ENCODE measurements at places on chromosomes 5 and 9.

- peak; percentile 56 for DNase-seq
Measured at GRCh38 chr9:121133104-121133816, 58.5 kb downstream of the CNTRL start.

DNA sequence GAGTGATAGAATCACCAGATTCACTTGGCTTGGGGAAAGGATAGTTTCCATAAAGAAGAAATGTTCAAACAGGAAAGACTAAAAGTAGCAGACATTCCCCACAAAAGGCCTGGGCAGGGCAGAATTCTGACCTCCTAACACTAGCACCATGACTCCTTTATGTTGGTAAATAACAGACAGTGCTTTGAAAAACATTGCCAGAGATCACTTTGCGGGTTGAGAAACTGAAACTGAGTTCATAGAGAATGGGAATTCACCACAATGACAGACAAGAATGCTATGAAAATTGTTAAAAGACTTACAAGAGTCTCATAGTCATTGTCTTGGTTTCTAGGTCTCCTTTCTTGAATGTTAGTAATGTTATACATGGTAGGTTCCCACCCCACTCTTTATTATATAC lies 172.5 kb upstream of the GLRA1 start:
- DNase-seq, result no peak

- no peak for DNase-seq
Measured at GRCh38 chr5:72149742-72150141, 42.5 kb downstream of the MAP1B start.

GRCh38 chr5:115573133-115573532 lies 28.6 kb upstream of the FEM1C start:
- DNase-seq, result no peak

DNA sequence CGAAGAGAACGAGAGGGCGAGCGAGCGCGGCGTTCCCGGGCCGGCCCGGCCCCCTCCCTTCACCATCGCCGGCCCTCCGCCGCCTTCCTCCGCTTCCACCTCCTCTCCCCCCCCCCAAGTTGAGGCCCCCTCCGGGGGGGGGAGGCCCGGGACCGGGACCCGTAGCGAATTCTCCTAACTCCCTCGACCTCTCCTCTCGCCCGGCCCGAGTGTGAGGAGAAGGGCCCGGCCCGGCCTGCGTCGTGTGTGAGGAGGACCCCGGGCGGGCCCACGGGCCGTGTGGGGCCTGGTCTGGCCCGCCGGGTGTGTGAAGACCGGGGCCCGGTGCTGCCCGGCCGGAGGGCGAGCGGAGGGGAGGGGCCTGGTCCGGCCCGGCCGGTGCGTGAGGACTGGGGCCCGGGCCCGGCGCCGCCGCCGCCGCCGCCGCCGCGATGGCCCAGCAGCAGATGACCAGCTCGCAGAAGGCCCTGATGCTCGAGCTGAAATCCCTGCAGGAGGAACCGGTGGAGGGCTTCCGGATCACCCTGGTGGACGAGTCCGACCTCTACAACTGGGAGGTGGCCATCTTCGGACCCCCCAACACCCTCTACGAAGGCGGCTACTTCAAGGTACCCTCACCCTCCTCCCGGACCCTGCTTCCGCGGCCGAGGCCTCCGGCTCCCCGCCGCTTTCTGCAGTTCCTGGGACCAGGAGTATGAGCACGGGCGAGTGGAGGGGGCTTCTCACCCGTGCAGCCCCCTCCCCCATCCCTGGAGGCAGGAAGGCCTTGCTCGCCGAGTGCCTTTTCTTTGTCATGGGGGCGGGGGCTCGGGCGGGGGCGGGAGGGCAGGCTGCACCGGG lies 587 bp downstream of the UBE2R2 start:
- DNase-seq, result peak; percentile 36

DNA sequence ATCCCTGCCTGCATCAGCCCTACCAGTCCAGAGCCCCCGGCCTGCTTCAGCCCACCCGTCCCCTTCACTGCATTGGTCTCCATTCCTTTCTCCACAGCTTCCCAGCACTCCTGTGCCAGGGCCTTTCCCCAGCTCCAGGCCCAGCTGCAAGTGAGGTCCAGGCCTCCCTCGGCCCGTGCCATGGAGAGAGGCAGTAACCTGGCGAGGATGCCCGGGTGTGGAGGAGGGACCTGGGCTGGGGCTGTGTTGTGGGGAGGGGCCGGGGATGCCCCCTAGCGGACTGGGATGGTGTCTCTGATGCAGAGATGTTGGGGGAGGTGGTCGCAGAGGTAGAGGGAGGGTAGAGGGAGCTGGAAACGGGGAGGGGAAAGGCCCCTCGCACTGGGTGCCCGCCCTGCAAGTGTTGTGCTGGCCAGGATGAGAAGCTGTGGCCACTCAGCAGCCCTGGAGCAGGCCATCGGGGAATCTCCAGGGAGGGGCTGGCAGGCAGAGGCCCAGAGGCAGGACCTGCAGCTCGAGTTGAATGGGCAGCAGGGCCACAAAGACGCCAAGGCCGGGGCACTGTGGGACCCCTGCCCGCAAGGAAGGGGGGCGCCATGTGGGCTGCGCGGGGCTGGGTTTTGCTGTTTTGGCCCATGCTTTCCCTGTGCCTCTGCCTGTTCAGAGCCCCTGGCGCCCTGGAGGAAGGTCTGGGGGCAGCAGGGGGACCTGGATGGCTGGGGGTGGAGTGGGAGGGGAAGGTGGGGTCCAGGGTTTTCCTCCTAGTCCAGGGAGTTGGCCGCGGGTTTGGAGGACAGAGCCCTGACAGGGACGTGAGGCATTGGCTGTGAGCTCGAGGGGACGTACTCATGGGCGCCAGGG lies 26.0 kb upstream of the NKD2 start:
- no peak for DNase-seq

GRCh38 chr5:132678735-132679134 lies 4.9 kb downstream of the IL4 start:
- no peak for DNase-seq

GRCh38 chr9:7549249-7549648 lies 250.3 kb downstream of the DMAC1 start:
- DNase-seq, result no peak

DNA sequence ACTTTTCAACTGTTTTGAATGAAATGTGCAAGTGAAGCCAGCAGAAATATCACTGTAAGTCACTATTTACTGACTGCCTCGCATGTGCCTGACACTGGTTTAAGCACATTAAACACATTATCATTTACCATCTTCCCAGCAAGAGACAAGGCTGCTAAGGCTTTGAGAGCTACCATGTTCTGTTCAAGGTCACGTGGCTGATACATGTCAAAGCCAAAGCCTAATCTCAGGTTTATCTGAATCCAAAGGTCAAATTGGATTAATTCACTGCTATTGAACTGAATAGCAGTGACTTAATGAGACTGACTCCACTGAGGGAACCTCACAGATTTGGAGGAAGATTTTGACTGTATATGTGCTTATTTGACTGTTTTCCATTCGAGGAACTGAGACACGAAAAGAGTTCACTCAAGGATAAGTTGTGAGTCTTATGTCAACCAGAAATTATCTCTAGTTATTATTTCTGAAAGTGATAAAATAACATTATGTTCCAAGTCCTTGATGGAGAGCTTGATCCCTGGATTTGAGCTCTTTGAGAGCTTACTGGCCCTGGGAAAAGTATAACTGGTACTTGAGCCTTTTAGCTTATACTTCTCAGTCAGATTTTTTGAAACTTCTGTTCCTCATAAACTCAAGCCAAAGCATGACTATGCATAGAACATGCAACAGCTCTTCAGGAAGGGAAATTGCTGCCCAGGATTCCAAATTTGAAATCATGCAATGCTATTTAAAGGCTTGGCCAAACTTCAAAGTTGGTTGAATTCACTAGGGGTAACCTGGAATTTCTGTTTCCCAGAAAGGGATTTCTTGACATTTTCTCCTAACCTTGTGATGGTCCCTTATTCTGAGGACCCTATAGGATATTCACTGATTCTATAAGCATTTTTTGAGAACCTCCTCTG lies 23.4 kb upstream of the ARHGAP26 start:
- DNase-seq, result no peak

- DNase-seq, result no peak
Measured at GRCh38 chr5:83015676-83016075, 61.5 kb downstream of the TMEM167A start.

Measured in activated CD4-positive, alpha-beta T cell treated with anti-CD3 and anti-CD28 coated beads for 1 hour (primary cell).